ENCODE measurements at places on chromosomes 16 and 17.
A peak's percentile ranks its signal among the peaks of the same experiment; 100 is the strongest.

- DNase-seq: no peak
Observed at GRCh38 chr16:84976644-84977400, 34.5 kb downstream of the ZDHHC7 start.

GRCh38 chr16:27315333-27316037 lies 1.7 kb downstream of the IL4R start:
- peak; percentile 89 for DNase-seq

GRCh38 chr16:85314512-85314971 lies 202.3 kb upstream of the CIBAR2 start:
- no peak for DNase-seq

GRCh38 chr17:2049333-2050299 lies 5.3 kb upstream of the HIC1 start:
- DNase-seq: no peak

DNA sequence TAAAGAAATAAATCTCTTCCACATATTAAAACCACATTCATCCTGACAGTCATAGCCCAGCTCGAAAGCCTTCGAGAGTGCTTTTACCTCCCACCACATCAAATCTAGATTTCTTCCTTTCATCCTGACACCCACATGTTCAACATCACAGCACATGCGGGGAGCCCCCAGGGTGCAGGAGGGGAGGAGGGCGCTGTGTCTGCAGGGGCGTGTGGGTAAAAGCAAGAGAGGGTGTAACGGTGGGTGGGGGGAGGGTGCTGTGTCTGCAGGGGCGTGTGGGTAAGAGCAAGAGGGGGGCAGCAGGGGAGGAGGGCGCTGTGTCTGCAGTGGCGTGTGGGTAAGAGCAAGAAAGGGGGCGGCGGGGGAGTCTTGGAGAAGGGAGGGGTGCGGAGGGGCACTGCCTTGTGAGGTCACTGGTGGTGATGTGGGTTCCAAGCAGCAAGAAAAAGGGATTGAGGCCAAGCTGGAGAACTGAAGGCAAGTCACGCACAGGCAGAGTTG lies 34.7 kb downstream of the ADCY9 start:
- no peak for DNase-seq

- no peak for DNase-seq
Observed at GRCh38 chr16:88681084-88681680, 5.1 kb downstream of the SNAI3 start.

DNA sequence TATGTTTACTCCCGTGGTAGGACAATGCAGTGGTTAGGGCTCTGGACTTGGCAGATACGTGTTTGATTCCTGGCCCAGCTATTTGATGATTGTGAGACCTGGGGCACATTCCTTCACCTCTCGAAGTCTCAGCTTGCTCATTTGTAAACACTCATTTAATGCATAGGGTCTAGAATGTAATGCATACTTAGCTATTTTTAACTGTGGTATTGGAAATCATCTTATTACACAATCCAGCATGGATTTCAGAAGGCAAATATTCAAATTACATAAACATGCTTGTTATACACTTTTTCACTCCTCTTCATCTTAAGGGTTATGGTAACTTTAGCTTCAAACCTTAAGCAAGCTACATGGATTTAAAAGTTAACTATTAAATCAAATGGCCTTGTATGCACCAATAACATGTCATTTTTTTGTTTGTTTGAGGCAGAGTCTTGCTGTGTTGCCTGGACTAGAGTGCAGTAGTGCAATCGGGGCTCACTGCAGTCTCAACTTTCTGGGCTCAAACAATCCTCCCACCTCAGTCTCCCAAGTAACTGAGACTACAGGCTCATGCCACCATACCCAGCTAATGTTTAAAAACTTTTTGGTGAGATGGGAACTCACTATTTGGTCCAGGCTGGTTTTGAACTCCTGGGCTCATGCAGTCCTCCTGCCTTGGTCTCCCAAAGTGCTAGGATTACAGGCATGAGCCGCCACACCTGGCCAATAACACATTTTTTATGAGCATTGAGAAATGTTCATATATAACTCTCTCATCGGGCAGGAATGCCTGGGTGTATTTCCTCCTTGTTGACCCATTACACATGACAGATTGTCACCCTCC lies 52.5 kb downstream of the VAT1L start:
- DNase-seq: no peak

DNA sequence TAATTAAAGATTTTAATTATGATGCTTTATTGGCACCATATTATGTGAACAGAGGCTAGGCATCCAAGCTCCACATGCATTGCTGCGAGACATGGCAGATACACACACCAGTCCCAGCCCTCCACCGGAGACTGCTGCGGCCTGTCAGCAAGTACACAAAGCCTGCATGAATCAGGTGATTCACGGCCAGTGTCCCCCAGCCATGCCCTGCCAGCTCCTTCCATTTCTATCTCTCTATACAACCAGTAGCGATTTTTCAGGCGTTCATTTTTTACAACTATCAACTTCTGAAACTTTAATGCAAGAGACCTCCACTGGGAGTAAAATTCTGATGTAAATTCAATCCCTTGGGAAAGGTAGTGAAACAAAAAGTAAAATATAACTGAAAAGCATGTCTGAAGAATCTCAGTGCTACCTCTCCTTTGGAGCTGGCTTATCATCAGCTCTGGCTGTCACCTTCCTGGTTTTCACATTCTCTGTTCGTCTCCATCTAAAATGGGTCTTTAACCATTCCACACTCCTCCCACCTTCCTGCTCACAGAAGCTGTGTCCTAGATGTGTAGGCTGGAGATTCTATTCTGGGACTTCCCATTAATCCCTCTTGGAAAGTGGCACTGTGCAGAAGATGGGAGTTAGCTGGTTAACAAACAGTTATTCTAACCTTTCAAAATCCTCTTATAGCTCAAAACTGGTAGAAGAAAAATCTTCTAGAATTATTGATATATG lies 32.2 kb downstream of the HS3ST3A1 start:
- no peak for DNase-seq
